ENCODE measurements at places on chromosomes 3 and 15.

- no peak for DNase-seq
Measured at GRCh38 chr15:26621816-26622215, 151.1 kb downstream of the GABRB3 start.

GRCh38 chr3:28218071-28218916, 23.1 kb upstream of the CMC1 start:
- no peak for DNase-seq

GRCh38 chr3:11591002-11591355, 52.7 kb downstream of the VGLL4 start:
- DNase-seq = no peak

GRCh38 chr3:196193133-196193735, 18.0 kb downstream of the ZDHHC19 start:
- DNase-seq = no peak

All from central memory CD4-positive, alpha-beta T cell (primary cell).